Astrocyte (in vitro differentiated cells and primary cell): ENCODE measurements at places on chromosomes 2 and 18.

- peaks cover 9% of the 10 kb centered on the region for H3K4me1 ChIP-seq
- H3K36me3 ChIP-seq, result no peaks in the 10 kb centered on the region
- no peaks in the 10 kb centered on the region for H3K27me3 ChIP-seq
- no peak for DNase-seq
These were observed 49.4 kb downstream of the BCL11A start for GRCh38 chr2:60504049-60504448.

DNA sequence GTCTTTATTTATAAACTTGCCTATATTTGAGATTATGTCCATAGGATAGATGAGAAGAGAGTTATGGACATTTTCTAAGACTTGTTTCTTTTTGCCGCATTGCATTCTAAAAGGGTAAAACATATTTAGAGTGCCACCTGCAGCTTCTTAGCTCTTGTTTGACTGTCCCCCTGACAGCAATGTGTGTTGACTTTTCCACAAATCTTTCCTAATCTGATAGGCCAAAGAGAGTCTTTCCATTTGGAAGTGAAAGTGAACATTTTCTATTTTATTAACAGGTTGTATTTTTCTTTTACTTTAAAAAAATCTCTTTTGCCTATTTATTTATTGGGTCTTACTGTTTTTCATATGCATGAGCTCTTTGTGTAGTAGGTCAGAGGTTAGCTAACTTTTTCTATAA, 58.4 kb downstream of the FMNL2 start:
- peaks cover 8% of the 10 kb centered on the region for H3K4me1 ChIP-seq
- no peak for DNase-seq
- no peaks in the 10 kb centered on the region for H3K36me3 ChIP-seq
- H3K4me3 ChIP-seq, result no peak overlapping the region
- no peaks in the 10 kb centered on the region for H3K27me3 ChIP-seq
- no peak overlapping the region for H3K27ac ChIP-seq

DNA sequence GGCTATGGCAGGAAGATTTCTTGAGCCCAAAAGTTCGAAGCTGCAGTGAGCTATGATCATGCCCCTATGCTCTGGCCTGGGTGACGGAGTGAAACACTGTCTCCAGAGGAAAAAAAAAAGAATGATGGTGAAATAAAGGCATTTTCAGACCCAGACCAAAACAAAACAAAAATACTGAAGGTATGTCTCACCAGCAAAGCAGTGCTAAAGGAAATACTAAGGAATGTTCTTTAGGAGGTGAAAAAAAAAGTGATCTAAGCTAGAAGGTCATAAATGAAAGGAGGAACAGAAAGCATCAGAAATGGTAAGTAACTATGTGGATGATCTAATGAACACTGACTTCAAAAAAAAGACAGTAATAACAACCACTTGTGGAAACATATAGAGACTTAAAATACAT, 18.7 kb downstream of the SS18 start:
- H3K4me1 ChIP-seq, result no peaks in the 10 kb centered on the region
- peak overlapping the region; percentile 49 for H3K27ac ChIP-seq
- no peak for DNase-seq
- no peak overlapping the region for H3K4me3 ChIP-seq
- peaks cover 48% of the 10 kb centered on the region for H3K36me3 ChIP-seq

- no peak for DNase-seq
- H3K4me3 ChIP-seq, result no peak overlapping the region
- no peaks in the 10 kb centered on the region for H3K4me1 ChIP-seq
- H3K36me3 ChIP-seq, result no peaks in the 10 kb centered on the region
- H3K27ac ChIP-seq, result no peak overlapping the region
These were observed 1213.1 kb upstream of the SLC39A10 start for GRCh38 chr2:194443926-194444325.

GRCh38 chr2:85071096-85071495, 62.1 kb upstream of the TCF7L1 start:
- no peak overlapping the region for H3K27ac ChIP-seq
- H3K4me1 ChIP-seq, result no peaks in the 10 kb centered on the region
- DNase-seq, result peak; percentile 62
- H3K4me3 ChIP-seq, result no peak overlapping the region
- no peaks in the 10 kb centered on the region for H3K36me3 ChIP-seq
- H3K27me3 ChIP-seq, result peaks cover 2% of the 10 kb centered on the region

DNA sequence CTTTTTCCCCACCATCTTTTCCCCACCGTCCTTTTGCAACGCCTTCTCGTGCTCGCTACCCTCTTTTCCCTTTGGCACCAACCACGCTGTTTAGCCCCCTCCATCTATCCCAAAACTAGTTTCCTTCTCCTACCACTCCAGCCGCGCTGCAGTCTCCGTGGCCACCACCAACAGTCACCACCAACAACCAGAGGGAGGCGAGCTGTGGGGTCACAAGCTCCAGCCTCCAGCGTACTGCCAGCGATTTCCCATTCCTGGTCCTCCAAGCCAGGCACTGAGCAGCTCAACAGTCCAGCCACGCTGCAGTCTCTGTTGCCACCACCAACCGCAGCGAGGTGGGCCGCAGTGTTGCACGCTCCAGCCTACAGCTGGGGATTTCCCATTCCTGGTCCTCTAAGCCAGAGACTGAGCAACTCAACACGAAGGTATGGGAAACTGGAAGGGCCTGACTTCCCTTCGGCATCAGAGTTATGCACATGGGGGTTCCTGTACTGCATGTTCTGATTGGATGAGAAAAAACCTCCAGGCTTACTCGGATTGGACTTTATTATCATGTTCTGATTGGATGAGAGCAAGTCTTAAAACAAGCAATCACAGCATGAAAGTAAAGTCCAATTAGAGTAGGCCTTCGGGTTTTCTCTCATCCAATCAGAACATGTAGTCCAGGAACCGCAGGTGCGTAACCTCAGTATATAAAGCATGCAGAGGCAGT, 42.3 kb upstream of the IMP4 start:
- H3K36me3 ChIP-seq, result no peaks in the 10 kb centered on the region
- no peaks in the 10 kb centered on the region for H3K4me1 ChIP-seq
- DNase-seq, result no peak

GRCh38 chr2:207166349-207167098, 776 bp upstream of the KLF7 start:
- peak overlapping the region; percentile 68 for H3K4me3 ChIP-seq
- H3K36me3 ChIP-seq, result no peaks in the 10 kb centered on the region
- DNase-seq, result peak; percentile 67
- no peaks in the 10 kb centered on the region for H3K27me3 ChIP-seq
- H3K27ac ChIP-seq, result peak overlapping the region; percentile 98
- peaks cover 28% of the 10 kb centered on the region for H3K4me1 ChIP-seq

- H3K27me3 ChIP-seq, result no peaks in the 10 kb centered on the region
- no peak overlapping the region for H3K27ac ChIP-seq
- no peaks in the 10 kb centered on the region for H3K36me3 ChIP-seq
- no peaks in the 10 kb centered on the region for H3K4me1 ChIP-seq
- no peak for DNase-seq
- no peak overlapping the region for H3K4me3 ChIP-seq
These were observed 30.5 kb downstream of the GALNT14 start for GRCh38 chr2:31107591-31108300.

- H3K4me3 ChIP-seq, result no peak overlapping the region
- H3K36me3 ChIP-seq, result no peaks in the 10 kb centered on the region
- no peak for DNase-seq
- H3K27me3 ChIP-seq, result no peaks in the 10 kb centered on the region
- H3K4me1 ChIP-seq, result peaks cover 11% of the 10 kb centered on the region
- no peak overlapping the region for H3K27ac ChIP-seq
These were observed 297.6 kb downstream of the TMX3 start for GRCh38 chr18:68417166-68417799.

DNA sequence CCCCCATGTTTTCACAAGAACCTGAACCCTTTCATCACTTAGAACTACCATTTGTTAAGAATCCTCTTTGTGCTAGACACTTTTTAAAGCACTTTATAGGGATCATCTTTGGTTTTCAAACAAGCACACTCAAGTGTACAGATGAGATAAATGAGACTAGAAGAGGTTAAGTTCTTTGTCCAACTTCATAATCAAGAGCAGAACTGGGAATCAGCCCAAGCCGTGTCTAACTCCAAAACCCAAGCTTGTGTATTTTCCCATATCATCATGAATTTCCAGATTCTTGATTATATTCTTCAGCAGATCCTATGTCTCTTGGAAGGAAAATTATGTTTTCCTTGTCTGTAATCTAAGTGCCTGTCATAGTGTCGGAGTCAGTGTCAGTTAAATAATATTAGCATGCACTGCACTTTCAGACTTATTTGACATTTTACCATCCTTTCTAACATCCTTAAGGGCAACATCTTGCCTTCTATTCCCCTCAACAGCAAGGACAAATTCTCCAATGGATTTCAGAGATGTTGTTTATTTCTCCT, 123.0 kb upstream of the SETBP1 start:
- no peaks in the 10 kb centered on the region for H3K36me3 ChIP-seq
- H3K27ac ChIP-seq, result no peak overlapping the region
- H3K27me3 ChIP-seq, result no peaks in the 10 kb centered on the region
- H3K4me1 ChIP-seq, result no peaks in the 10 kb centered on the region

DNA sequence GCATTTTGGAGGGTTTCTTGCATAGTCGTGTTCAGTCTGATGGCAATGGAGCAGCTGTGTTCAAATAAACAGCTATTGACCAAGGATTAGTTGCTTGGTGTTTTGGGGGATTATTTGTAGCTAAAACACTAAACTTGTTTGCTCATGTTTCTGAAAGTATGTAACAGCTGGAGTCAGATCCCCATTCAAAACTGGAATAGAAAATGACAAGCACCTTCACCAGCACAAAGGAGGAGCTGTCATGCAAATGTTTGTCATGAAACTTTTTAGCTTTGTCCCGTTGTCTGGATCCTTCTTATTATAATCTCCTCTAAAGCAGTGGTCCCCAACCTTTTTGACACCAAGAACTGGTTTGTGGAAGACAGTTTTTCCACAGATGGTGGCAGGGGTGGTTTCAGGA, 96.9 kb upstream of the ZNF236 start:
- H3K27ac ChIP-seq, result no peak overlapping the region
- H3K27me3 ChIP-seq, result no peaks in the 10 kb centered on the region
- H3K36me3 ChIP-seq, result no peaks in the 10 kb centered on the region
- no peak overlapping the region for H3K4me3 ChIP-seq

DNA sequence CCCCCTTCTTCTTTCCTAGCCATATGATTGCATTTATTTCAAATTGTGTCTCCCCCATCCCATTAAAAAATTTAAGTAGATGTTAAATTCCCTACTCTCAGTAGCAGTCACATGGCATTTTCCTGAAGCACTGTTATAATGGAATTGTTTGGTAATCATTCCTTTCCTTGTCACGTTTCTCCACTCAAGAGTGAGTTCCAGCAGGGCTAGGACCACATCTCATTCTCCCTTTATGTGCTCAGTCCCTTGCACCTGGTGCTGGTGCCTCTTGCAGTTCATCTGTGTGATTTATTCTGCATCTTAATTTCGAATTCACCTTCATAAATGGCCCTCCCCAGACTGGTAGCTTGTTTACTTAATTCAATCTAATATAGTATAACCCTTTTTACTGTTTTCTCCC, 70.3 kb upstream of the NOSTRIN start:
- H3K4me1 ChIP-seq, result peaks cover 12% of the 10 kb centered on the region
- H3K27ac ChIP-seq, result no peak overlapping the region
- H3K27me3 ChIP-seq, result no peaks in the 10 kb centered on the region
- DNase-seq, result no peak

DNA sequence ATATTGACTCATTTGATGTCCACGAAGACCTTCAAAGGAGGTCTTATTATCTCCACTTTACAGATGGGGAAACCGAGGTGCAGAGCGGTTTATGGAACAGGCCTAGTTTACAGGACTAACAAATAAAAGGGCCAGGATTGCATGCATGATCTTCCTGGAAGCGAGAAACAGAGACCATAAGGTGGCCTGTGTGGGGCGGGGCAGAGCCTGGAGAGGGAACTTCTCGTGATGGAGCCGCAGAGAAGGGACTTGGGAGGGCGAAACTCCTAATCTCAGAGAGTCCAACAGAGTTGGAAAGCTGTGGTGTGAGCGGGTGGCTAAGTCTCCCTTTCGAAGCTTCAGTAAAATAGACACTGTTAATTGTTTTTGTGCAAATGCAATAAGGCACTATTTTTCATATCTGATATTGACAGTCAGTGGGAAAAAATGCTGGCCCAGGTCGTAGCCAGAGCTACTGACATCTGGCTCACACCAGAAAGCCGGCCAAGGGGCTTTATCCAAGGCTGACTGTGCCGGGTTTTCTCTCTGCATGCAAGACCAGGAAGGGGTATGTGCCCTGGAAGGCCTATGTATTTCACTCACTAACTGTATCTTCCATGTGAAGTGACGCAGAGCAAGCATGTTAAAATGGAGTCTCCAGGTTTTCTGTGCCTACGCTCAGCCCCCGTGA, 4.5 kb downstream of the INPP5D start:
- no peak for DNase-seq
- no peaks in the 10 kb centered on the region for H3K36me3 ChIP-seq
- H3K27ac ChIP-seq, result no peak overlapping the region
- H3K27me3 ChIP-seq, result no peaks in the 10 kb centered on the region
- no peaks in the 10 kb centered on the region for H3K4me1 ChIP-seq

GRCh38 chr2:216559625-216560156, 61.0 kb downstream of the RPL37A start:
- H3K27me3 ChIP-seq, result no peaks in the 10 kb centered on the region
- no peaks in the 10 kb centered on the region for H3K4me1 ChIP-seq
- H3K36me3 ChIP-seq, result no peaks in the 10 kb centered on the region

DNA sequence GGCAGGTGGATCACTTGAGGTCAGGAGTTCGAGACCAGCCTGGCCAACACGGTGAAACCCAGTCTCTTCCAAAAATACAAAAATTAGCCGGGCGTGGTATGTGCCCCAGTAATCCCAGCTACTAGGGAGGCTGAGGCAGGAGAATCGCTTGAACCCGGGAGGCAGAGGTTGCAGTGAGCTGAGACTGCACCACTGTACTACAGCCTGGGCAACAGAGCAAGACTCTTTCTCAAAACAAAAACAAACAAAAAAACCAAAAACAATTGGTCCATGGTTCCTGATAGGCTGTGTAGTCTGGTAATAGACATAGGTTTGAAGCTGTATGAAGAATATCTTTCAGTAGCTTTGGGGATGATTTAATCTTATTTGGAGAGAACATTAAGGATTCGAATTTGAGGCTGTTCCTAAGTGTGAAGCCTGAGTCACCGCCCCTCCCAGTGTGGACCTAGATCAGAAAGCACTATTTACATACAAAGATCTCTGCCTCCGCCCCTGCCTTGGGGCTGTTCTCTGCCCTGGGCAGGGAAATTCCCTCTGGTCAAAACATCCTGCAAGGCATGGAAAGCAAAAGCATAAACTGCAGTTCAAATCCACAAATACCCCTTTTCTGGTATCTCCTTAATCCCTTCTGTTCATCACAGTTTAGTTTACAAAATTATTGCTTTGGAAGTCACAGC, 52.8 kb upstream of the PMAIP1 start:
- no peak overlapping the region for H3K4me3 ChIP-seq
- DNase-seq, result peak; percentile 11
- no peaks in the 10 kb centered on the region for H3K27me3 ChIP-seq
- H3K4me1 ChIP-seq, result no peaks in the 10 kb centered on the region
